ENCODE measurements at places on chromosomes 7 and 10. TPM values are rescaled to one million over a fixed set of nuclear protein-coding genes. Genes with fewer than 3 reads are reported as not detected.

DNA sequence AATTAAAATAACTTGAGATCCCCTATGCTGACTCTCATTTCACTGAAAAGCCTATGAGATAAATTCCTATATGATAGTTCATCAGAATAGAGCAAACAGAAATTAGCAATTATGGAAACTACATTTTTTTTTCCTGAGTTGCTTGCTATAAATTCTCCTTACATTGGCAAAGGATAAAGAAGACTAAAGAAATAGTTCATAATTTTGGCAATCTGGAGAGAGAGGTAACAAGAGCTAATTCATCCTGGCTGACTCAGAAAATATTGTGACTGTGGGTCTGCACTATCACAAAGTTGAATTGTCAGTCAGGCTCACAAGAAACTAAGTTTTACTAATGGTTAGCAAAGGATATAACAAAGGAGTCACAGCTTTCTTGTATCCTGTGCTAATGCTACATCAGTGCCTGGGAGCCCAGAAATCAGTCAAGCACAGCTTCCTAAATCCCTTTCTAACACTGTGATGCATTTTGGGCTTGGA, 483.0 kb downstream of the MAGI2 start:
- no peak for DNase-seq

DNA sequence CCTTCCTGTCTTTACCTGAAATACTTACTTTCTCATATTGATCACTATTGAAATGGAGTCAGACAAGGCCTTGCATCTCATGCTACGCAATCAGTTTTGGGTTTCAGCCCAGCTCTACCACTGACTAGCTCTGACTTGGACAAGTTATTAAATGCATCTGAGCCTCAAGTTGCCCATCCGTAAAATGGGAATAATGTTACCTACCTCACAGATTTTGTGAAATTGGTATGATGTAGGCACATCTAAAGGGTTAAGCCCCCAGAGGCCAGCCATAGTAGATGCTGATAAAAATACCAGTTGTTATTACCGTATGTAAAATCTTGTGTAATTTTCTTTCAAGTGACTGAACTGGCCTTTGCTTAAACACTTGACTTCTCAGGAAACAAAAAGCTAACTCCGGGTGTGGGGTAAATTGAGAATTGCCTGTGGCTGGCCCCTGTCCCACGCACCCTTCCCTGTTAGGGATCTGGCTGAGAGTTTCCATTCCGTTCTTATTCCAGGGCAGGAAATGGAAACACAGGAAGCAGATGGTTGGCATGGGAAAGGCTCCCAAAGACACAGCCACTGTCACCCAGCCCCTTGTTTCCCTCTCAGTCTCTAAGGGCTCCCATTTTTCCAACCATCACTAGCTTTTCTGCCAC, 7.5 kb downstream of the DUSP5 start:
- DNase-seq = no peak

- no peak for DNase-seq
These were observed 56.7 kb upstream of the EBF3 start for GRCh38 chr10:130020651-130021382.

GRCh38 chr7:137231167-137231566, 112.4 kb downstream of the PTN start:
- DNase-seq = no peak

DNA sequence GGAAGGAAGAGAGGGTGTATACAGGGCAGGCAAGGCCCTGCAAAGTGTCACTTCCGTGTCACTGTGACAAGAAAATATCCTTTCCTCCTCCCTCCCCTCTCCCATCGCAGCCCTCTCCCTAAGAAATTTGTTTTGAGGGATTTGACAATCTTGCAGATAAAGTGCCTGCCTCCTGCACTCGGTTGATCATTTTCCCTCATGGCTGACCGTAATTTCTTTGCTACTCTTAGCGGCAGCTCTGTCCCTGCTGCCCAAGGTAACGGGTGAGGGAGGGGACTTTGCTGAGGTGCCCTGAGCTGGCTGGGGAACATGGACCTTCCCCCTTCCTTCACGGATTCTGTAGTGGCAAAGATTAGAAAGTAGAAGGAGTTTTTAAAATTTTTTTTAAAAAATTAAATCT, 179.1 kb downstream of the TCF7L2 start:
- no peak for DNase-seq

GRCh38 chr10:63711361-63711760, 190.2 kb downstream of the REEP3 start:
- no peak for DNase-seq

The GPR15LG gene
- total RNA-seq = not detected

- DNase-seq = no peak
These were observed 24.6 kb downstream of the PAPOLB start for GRCh38 chr7:4837041-4837802.

GRCh38 chr7:121328508-121329190, at the start of gene WNT16:
TSS of gene WNT16 (plus strand) at chr7:121329000. CDS start at chr7:121329293, 293 bp downstream.
- no peak for DNase-seq

The ASB10 gene
- not detected for total RNA-seq
